Stimulated activated CD4-positive, alpha-beta T cell treated with anti-CD3 and anti-CD28 coated beads, TNF-alpha, amount 100 ng/mL, for 48 hours (primary cell): ENCODE measurements at places on chromosomes 5 and 9.

DNA sequence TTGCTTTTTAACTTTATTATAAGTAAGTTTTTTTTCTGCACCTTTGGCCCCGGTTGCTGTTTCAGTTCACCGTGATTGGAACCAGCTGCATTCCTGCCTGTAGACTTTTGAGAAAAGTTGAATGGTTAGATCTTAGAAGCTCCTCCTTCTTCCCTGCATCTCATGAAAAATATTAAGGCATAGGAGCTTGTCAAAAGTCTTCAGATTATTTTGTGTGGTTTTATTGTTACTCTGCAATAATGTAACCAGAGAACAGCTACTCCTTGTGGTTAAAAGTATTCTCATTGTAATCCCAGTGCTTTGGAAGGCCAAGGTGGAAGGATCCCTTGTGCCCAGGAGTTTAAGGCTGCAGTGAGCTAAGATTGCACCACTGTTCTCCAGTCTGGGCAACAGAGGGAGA is 3.3 kb upstream of the SLC2A8 start:
- DNase-seq, result no peak

- DNase-seq, result no peak
Measured at GRCh38 chr9:75851917-75852316, 38.6 kb upstream of the PCSK5 start.

DNA sequence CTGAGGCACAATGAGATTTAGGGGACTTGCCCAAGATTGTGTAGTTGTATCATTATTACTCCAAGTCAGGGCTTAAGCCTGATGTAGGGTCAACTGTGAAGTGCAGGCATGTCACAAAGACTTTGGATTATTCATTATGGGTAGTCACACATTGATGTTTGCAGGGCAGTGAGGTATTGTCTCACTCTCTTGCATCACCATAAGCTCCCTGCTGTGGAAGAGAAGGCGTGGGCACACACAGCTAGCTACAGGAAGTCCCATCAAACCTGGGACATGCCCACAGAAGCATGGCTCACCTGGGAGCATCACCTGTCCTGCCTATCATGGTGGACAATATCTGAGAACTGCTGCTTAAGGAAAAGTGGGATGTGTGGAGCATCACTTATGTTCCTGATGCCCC is 42.1 kb downstream of the TMOD1 start:
- no peak for DNase-seq

- DNase-seq, result no peak
Measured at GRCh38 chr9:131695836-131696460, 43.9 kb downstream of the RAPGEF1 start.

GRCh38 chr5:153399595-153399994 is 90.9 kb upstream of the GRIA1 start:
- no peak for DNase-seq

- DNase-seq, result no peak
Measured at GRCh38 chr5:107232788-107233187, 437.9 kb downstream of the EFNA5 start.

GRCh38 chr9:75169623-75170022 is 81.3 kb downstream of the OSTF1 start:
- no peak for DNase-seq

DNA sequence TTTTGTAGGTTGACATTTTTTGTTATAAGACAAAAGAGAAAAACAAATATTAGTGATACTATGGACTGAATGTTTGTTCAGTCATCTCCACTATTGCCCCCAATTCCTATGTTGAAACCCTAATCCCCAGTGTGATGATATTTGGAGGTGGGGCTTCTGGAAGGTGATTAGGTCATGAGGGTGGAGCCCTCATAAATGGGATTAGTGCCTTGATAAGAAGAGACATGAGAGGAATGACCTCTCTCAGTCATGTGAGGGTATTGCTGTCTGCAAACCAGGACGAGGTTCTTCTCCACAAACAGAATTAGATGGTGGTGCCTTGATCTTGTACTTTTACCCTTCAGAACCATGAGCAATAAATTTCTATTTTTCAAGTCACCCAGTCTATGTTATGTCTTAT is 34.5 kb upstream of the KLF9 start:
- DNase-seq, result no peak

DNA sequence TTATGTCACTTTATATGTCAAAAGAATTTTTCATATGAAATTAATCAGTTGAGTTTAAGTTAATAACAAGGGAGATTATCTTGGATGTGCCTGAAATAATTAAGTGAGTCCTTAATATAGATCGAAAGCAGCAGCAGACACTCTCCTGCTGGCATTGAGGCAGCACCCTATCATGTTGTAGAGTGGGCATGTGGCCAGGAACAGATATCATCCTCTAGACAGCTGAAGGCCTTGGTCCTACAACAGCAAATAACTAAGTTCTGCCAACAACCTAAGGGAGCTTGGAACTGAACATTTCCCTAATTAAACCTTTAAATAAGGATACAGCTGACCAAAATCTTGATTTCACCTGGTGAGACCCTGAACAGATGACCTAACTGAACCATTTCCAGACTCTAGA is 25.8 kb upstream of the UGT3A1 start:
- DNase-seq, result no peak

DNA sequence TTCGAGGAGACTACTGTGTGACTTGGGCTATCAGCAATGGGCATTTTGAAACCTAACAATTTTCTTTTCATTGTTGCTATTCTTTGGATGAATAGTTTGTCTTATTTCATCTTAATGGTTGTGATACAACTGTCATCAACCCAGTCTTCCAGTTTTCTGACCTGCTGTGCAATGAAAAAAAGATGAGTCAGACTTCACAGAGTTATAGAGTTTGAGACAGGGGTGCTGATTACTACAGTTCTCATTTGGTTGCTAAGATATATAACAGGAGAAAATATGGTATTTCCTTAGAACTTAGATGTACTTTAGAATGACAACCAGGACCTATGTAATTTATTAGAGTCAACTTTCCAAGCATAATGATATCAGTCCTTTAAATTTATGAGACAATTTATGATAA is 564.4 kb upstream of the NUDT12 start:
- no peak for DNase-seq

GRCh38 chr9:127818574-127818973 is 15.9 kb downstream of the FPGS start:
- no peak for DNase-seq

DNA sequence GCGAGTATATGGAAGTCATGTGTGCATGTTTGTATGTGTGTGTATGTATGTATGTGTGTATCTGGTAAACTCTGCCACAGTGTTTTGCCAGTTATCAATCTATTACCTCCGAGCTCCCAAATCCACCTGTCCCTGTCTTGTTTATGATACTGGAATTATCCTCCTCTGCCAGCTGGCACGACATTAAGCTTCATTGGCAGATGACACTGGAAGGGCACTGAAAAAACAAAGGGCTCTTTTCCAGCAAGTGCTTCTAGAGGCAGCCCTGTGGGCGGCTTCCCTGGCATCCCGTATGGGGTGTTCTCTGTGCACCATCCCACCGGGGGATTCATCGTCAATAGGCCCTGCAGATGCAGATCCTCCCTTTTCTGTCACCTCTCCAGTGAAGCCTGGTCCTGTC is 221.5 kb downstream of the MSX2 start:
- DNase-seq, result no peak

DNA sequence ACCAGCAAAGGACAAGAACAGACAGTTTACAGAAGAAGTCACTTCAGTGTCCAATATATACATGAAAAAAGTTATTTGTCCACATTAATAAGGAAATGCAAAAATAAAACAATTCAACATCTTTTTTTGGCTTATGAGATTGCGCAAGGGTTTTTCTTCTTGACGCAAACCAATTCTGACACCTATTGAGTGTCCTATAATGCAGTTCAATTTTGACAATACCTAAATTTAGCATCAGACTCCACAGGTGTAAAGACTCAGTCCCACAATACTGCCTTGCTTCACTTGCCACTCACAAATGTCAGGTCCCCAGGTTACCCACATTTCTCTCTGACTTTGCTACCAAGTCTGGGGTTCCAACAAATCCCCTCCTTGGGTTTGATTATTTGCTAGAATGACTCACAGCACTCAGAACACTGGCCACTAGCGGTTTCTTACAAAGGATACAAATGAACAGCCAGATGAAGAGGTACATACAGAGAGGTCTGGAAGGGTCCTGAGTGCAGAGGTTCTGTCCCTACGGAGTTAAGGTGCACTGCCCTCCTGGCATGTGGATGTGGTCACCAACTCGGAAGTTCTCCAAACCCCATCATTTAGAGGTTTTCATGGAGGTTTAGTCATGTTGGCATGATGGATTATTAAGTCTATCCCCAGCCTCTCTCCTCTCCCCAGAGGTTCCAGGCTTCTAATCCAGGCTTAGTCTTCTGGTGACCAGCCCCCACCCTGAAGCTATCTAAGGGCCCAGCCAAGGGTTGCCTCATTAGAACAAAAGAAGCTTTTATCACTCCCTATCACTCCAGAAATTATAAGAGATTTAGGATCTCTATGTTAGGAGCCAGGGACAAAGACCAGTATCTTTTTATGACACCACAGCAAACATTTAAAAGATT is 27.0 kb upstream of the SLC22A5 start:
- DNase-seq, result no peak

DNA sequence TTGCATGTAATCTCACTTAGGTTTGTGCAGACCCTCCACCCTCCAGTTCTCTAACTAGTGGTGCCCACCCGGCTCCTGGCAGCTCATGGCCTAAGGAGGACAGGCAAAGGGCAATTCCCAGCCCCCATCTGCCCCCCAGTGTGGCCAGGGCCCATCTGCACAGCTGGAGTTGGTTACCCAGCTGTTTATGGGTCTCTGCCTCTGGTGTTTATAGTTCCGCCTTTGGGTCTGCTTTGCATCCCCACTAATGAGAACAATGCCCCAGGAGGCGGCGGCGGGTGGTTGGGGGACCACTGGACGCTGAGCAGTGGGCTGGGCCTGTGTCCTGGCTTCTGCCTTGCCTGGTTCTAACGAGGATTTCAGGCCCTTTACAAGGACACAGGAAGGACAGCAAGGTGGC is 62.4 kb downstream of the NDST1 start:
- DNase-seq, result no peak

DNA sequence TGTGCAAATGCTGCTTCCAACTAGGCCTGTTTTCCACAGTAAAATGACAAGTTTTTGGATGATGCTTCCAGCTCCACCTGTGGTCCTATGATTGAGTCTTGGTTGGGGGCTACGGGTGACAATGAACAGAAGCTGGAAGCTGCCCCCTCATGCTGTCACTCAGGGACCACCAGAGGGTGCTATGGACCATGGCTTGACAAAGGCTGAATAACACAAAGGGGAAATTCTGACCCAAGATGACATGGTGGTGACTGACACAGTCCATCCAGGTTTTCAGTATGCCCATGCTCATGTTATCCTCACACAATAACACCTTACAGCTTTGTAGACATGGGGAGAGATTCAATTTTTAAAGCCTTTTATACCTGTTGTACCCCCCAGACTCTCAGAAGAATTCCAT is 23.9 kb upstream of the SAP30L start:
- no peak for DNase-seq

DNA sequence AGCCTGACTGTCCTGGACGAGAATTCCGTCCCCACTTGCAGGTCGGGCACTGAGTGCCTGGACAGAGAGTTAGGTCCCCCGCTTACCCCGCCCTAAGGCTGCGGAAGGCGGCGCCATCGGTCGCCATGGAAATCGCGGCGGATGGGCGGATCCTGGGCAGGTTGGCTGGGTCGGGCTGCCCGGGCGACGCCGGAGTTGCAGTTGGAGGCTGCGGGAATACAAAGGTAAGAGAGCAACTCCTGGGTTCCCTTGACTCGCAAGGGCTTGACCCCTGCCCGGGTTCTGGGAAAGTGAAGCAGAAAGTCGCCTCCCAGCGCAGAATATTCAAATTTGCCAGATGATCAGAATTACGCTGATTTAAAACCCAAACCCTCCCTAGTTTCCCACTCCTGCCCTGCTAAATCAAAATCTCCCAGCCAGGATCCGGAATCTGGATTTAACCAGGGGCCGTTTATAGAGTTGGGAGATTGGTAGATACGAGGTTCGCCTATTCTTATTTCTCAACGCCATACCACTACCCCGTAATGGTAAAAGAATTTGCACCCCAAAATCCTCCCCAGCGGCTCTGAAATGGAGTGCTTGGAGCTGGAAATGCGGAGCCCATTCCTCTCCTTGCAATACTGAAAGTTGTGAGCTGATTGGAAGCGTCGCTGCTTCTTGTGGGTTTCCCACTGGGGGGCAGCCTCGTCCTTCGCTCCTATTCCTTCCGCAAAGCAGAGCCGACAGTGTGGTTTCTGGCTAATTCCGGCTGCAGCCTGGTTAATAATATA is 156.4 kb upstream of the RASEF start:
- no peak for DNase-seq

DNA sequence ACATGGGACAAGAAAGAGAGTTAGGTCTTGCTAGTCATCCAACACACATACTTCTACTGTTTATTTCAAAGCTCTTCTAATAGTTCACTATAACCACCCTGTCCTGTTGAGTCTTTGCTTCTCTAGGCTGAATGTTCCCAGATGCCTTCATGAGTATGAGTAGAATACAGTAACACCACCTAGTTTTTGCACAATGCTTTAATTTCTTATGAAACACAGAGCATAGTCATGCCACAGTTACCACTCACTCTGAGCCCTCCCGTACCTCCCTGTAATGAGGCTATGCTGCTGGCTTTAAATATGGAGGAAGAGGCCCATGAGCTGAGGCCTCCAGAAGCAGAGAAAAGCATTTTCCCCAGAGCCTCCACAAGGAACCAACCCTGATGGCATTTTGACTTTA is 75.0 kb upstream of the SLC1A3 start:
- no peak for DNase-seq

DNA sequence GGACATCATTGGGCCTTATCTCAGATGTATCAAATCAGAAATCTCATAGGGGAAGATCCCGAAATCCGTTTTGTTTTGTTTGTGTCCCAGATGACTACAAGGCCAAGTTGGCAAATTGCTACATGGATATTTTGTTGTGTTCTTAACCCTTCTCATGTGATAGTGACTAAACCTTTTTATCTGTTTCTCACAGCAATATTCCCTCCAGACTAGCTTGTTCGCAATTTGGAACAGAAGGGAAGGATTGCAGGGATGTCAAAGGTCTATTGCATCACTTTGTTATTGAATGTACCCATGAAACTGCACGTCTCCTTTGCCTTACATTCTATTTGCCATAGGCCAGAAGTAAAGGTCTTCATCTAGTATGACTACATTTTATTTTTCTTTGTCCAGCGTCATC is 453.9 kb downstream of the NFIB start:
- DNase-seq, result no peak

DNA sequence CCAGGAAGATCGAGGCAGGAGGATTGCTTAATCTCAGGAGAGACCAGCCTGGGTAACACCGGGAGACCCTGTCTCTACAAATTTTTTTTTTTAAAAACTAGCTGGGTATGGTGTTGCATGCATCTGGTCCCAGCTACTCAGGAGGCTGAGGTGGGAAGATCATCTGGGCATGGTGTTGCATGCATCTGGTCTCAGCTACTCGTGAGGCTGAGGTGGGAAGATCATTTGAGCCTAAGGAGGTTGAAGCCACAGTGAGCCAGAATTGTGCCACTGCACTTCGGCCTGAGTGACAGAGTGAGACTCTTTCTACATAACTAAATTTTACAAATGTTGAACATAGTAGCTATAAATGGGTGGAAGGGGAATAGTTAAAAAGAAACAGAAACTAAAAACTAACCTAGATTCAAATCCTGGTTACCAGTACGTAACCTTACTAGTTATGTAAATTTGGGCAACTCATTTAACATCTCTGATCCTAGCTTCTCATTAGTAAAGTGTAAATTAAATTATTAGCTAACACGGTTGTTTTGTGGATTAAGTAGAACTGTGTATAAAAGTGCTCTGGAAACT is 41.7 kb downstream of the TMEM161B start:
- DNase-seq, result no peak

- no peak for DNase-seq
Measured at GRCh38 chr9:105396441-105396840, 51.4 kb upstream of the FSD1L start.

GRCh38 chr5:1436036-1436435 is 9.2 kb downstream of the SLC6A3 start:
- DNase-seq, result no peak

- DNase-seq, result no peak
Measured at GRCh38 chr9:82247318-82247717, 258.7 kb downstream of the SPATA31D1 start.
